ENCODE measurements at places on chromosomes 2 and 18. TPM values are rescaled to one million over a fixed set of nuclear protein-coding genes. Genes with fewer than 3 reads are reported as not detected.

Gene IL36A
- total RNA-seq = not detected

Gene PLA2R1
- not detected for total RNA-seq

Gene ASPRV1
- total RNA-seq = 0.41 TPM

GRCh38 chr2:174844295-174844708 is 80.0 kb upstream of the CHRNA1 start:
- DNase-seq = no peak
- H3K4me3 ChIP-seq = no peak overlapping the region
- H3K36me3 ChIP-seq = no peaks in the 10 kb centered on the region
- H3K27me3 ChIP-seq = peaks cover 2% of the 10 kb centered on the region
- no peak overlapping the region for H3K27ac ChIP-seq

- H3K27me3 ChIP-seq = no peaks in the 10 kb centered on the region
- peak overlapping the region; percentile 76 for H3K27ac ChIP-seq
- DNase-seq = no peak
- H3K36me3 ChIP-seq = peaks cover 32% of the 10 kb centered on the region
Measured at GRCh38 chr18:79680891-79681339, 1.3 kb downstream of the CTDP1 start.

DNA sequence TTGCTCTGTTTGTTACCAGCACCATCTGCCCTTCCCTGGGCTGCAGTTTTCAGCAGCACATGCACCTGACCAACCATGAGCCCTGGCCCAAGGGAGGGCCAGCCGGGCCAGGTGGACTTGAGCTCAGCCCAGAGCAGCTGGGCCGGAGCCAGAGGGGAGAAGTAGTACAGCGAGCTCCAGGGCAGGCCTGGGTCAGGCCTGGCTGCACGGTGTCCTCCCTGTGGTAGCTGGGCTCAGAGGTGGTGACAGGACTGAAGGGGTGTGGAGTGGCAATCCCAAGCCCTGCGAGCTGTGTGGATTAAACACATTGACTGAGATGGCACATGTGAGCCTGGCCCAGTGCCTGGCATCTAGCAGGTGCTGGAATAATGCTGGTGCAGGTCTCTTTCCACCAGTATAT is 222.2 kb downstream of the GLI2 start:
- H3K4me1 ChIP-seq = no peaks in the 10 kb centered on the region
- no peak overlapping the region for H3K27ac ChIP-seq
- H3K36me3 ChIP-seq = no peaks in the 10 kb centered on the region

DNA sequence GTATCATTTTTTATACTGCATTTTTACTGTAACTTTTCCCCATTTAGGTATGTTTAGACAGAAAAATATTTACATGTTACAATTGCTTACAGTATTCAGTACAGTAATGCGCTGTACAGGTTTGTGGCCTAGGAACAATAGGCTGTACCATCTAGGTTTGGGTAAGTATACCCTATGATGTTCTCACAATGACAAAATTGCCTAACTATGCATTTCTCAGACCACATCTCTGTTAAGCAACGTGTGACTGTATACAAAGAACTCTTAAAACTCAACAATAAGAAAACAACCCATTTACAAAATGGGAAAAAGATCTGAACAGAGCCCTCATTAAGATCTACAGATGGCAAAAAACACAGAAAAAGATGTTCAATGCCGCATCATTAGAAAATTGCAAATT is 29.4 kb downstream of the FAM210A start:
- peaks cover 10% of the 10 kb centered on the region for H3K4me1 ChIP-seq
- no peak for DNase-seq
- no peak overlapping the region for H3K4me3 ChIP-seq
- H3K36me3 ChIP-seq = peaks cover 35% of the 10 kb centered on the region

- no peaks in the 10 kb centered on the region for H3K27me3 ChIP-seq
- no peak overlapping the region for H3K4me3 ChIP-seq
- no peaks in the 10 kb centered on the region for H3K4me1 ChIP-seq
- peaks cover 2% of the 10 kb centered on the region for H3K36me3 ChIP-seq
- no peak for DNase-seq
Measured at GRCh38 chr2:43248621-43249020, 22.2 kb upstream of the ZFP36L2 start.

GRCh38 chr2:218033208-218033589 is 30.4 kb upstream of the TNS1 start:
- DNase-seq = no peak
- no peak overlapping the region for H3K27ac ChIP-seq
- peaks cover 3% of the 10 kb centered on the region for H3K4me1 ChIP-seq

DNA sequence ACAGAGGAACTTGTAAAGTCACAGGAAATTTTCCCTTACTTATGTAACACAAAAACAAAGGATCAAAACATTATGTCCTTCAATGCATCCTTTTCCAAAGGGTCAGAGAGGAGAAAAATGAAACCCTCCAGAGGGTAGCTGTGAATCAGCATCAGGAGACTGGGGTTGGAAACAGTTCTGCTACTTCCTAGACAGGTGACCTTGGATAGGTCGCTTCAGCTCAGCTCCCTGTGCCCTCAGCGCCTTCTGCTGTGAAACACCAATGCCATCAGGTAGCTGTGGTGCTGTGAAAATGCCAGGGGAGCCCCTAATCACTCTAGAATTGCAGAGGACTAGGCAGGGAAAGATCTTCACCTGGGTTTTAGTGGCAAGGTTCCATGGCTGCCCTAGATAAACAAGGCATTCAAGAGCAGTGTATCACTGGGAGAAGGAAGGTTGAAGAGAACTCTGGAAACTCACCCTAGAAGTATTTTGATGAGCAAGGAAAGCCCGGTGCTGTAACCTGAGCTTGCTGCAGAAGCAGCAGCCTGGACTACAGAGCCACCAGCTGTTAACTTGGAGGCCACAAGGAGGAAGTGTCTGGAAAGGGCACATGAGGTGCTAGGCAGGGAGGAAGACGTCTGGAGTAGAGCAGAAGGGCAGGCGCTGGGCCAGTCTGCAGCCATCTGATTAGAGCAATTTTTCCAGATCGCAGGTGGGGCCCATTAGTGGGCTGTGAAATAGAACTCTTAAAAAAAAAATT is 100.7 kb upstream of the MCFD2 start:
- no peak overlapping the region for H3K4me3 ChIP-seq
- DNase-seq = no peak
- no peaks in the 10 kb centered on the region for H3K27me3 ChIP-seq
- no peaks in the 10 kb centered on the region for H3K4me1 ChIP-seq
- no peak overlapping the region for H3K27ac ChIP-seq

GRCh38 chr2:171327043-171327496 is 106.7 kb downstream of the METTL8 start:
- H3K4me3 ChIP-seq = no peak overlapping the region
- peaks cover 32% of the 10 kb centered on the region for H3K36me3 ChIP-seq
- H3K4me1 ChIP-seq = peaks cover 34% of the 10 kb centered on the region
- DNase-seq = no peak
- no peaks in the 10 kb centered on the region for H3K27me3 ChIP-seq

DNA sequence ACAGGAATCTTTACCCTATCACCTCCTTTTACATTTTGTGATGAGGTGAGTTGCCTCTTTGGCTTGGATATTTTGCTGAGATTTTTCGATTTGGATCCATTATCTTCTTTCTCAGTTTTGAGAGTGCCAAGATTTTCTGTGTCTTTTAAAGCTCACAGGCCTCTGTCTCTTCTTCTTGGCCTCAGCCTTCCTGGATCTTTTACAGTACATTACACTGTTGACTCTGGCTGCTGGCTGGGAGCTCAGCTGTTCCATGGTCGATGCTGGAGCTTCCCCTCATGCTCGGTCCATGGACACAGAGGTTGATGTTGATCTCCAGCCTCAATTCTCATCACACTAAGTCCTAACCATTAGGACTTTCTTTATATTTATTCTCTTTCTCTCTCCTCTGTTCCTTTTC is 332.8 kb upstream of the UBE2E3 start:
- DNase-seq = no peak
- no peaks in the 10 kb centered on the region for H3K27me3 ChIP-seq
- no peak overlapping the region for H3K4me3 ChIP-seq
- H3K4me1 ChIP-seq = no peaks in the 10 kb centered on the region

- no peaks in the 10 kb centered on the region for H3K27me3 ChIP-seq
- H3K4me1 ChIP-seq = no peaks in the 10 kb centered on the region
- H3K27ac ChIP-seq = no peak overlapping the region
- H3K36me3 ChIP-seq = peaks cover 40% of the 10 kb centered on the region
- no peak overlapping the region for H3K4me3 ChIP-seq
Measured at GRCh38 chr2:200850512-200851256, 13.8 kb downstream of the CLK1 start.

DNA sequence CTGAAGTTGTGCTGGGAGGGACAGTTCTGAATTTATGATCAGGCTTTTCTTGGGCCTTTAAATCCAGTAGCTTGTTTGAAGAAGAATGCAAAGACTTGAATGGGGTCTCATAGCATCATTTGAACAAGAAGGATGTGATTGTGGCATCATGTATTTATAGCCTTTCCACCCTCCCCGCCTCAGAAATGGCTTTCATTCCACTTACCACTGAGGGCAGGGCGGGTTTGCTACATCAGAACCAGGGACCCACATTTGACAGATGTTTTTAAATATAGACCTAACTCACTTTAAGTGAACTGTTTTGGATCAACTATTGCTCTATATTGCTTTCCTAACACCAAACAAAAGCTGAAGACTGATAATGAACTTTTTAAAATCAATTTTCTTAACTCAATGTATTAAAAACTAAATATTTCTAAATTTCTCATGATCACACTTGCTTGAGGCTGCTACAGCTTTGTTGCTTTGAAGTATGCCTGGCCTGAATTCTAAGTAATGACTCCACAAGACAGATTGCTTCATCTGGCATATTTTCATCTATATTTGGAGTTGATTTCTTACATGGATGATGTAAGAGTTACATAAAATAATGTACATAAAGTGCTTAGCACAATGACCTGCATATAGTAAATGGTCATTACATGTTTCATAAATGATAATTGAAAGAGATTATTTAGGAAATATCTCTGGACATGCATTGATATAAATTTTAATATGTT is 1552.9 kb upstream of the SLC39A10 start:
- no peak overlapping the region for H3K27ac ChIP-seq
- H3K4me1 ChIP-seq = no peaks in the 10 kb centered on the region
- H3K27me3 ChIP-seq = no peaks in the 10 kb centered on the region
- DNase-seq = no peak
- H3K36me3 ChIP-seq = no peaks in the 10 kb centered on the region

GRCh38 chr2:213087040-213087439 is 64.4 kb downstream of the IKZF2 start:
- no peak overlapping the region for H3K27ac ChIP-seq
- no peak for DNase-seq
- no peaks in the 10 kb centered on the region for H3K27me3 ChIP-seq
- no peaks in the 10 kb centered on the region for H3K4me1 ChIP-seq
- H3K4me3 ChIP-seq = no peak overlapping the region
- H3K36me3 ChIP-seq = no peaks in the 10 kb centered on the region

DNA sequence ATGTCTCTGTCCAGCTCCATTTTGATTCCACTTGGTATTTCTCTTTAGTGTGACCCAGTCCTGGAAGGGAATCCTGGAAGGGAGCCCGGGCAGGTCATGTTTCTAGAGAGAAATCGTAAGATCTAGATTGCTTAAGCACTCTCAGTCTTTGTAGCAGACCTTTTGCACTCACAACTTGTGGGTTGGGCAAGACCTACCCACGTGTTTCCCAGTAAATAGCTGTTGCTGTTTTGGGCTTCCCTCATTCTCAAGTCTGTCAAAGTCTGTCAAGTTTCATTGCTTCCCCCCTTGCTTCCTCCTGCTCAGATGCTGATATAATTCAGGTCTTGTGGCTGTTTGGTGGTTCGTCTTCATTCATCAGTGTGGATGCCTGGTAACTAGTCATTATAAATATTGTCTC is 17.4 kb upstream of the NEMP2 start:
- H3K36me3 ChIP-seq = no peaks in the 10 kb centered on the region
- H3K4me1 ChIP-seq = peaks cover 7% of the 10 kb centered on the region
- H3K27ac ChIP-seq = no peak overlapping the region
- H3K27me3 ChIP-seq = no peaks in the 10 kb centered on the region
- DNase-seq = peak; percentile 15

- no peaks in the 10 kb centered on the region for H3K4me1 ChIP-seq
- peak; percentile 13 for DNase-seq
- H3K36me3 ChIP-seq = no peaks in the 10 kb centered on the region
- no peak overlapping the region for H3K4me3 ChIP-seq
- peaks cover 2% of the 10 kb centered on the region for H3K27me3 ChIP-seq
Measured at GRCh38 chr18:6219116-6219717, 195.5 kb downstream of the L3MBTL4 start.

GRCh38 chr18:79982736-79983135 is 5.6 kb downstream of the TXNL4A start:
- peak overlapping the region; percentile 29 for H3K4me3 ChIP-seq
- DNase-seq = peak; percentile 62
- H3K27me3 ChIP-seq = no peaks in the 10 kb centered on the region
- H3K4me1 ChIP-seq = peaks cover 74% of the 10 kb centered on the region

GRCh38 chr2:134228493-134228903 is 25.4 kb upstream of the MGAT5 start:
- no peak overlapping the region for H3K27ac ChIP-seq
- DNase-seq = no peak
- peaks cover 52% of the 10 kb centered on the region for H3K4me1 ChIP-seq
- no peak overlapping the region for H3K4me3 ChIP-seq
- H3K27me3 ChIP-seq = no peaks in the 10 kb centered on the region
- peaks cover 14% of the 10 kb centered on the region for H3K36me3 ChIP-seq

GRCh38 chr2:175236930-175237329 is 55.4 kb upstream of the ATP5MC3 start:
- DNase-seq = no peak
- H3K27me3 ChIP-seq = peaks cover 21% of the 10 kb centered on the region
- no peak overlapping the region for H3K4me3 ChIP-seq
- H3K36me3 ChIP-seq = no peaks in the 10 kb centered on the region
- H3K27ac ChIP-seq = no peak overlapping the region
